ENCODE measurements at places on chromosomes 5 and 9.

DNA sequence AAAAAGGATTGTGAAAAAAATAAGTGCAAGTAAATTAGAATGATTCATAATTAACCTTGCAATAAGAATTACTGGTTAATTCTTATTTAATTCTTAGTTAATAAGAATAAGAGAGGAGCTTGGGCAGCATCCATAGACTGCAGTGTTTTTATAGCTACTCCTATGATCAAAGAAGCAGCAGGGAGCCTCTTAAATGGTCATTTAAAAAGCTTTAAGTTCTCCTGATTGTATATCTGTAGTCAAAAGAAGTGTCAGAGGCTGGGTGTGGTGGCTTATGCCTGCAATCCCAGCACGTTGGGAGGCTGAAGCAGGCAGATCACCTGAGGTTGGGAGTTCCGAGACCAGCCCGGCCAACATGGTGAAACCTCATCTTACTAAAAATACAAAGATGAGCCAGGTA, 14.4 kb downstream of the ACER2 start:
- ATAC-seq: no peak

- peak; percentile 88 for ATAC-seq
Observed at GRCh38 chr5:93378073-93378472, 202.9 kb downstream of the NR2F1-AS1 start.

- no peak for ATAC-seq
Observed at GRCh38 chr5:148397968-148398595, 14.3 kb downstream of the FBXO38 start.

GRCh38 chr5:142357469-142358090, 32.8 kb upstream of the SPRY4 start:
- ATAC-seq: no peak

DNA sequence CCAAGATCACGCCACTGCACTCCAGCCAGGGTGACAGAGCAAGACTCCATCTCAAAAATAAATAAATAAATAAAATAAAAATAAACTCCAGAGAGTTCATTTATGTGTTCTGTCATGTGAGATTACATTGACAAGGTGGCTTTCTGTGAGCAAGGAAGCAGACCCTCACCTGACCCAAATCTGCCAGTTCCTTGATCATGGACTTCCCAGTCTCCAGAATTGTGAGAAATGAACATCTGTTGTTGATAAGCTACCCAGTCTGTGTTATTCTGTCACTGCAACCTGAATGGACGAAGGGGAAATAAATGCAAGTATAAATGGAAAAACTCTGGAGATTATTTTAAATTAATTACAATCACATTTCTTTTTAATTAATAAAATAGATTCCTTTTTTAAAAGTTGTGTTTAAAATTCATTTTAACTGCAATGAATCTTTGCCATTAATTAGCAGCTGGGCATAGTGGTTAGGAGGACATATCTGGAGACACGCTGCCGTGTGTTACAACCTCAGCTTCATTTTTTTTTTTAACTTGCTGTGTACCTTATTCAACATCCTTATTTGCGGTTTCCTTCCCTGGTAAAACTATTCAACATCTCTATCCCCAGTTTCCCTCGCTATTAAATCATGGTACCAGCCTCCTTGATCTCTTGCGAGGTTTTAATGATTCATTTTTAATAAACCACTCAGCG, 376.4 kb downstream of the CHSY3 start:
- no peak for ATAC-seq

GRCh38 chr5:35202319-35203111, 27.8 kb downstream of the PRLR start:
- ATAC-seq: peak; percentile 88

Data from SK-N-SH treated with all-trans-retinoic acid at 6 μM for 48 hours (cell line).